Suppressor macrophage treated with lipopolysaccharide for 1 hour (primary cell): ENCODE measurements at places on chromosomes 5 and 9.
A peak's percentile ranks its signal among the peaks of the same experiment; 100 is the strongest.

DNA sequence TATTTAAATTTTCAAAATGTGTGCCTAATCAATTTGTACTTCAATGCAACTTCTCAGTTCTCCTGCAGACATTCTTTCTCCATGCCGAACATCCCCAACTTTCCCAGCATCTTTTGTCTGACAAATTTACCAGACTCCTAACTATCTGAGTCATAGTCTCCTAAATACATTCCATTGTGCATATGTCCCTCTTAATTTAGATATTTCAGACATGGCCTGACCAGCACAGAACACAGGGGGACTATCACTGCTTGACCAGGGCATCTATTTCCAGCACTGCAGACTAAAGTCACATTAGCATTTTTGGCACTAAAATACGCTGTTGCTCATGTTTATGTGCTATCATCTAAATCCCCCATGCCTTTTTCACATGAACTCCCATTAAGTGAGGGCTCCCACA is 71.9 kb downstream of the ITGA1 start:
- no peak for DNase-seq

DNA sequence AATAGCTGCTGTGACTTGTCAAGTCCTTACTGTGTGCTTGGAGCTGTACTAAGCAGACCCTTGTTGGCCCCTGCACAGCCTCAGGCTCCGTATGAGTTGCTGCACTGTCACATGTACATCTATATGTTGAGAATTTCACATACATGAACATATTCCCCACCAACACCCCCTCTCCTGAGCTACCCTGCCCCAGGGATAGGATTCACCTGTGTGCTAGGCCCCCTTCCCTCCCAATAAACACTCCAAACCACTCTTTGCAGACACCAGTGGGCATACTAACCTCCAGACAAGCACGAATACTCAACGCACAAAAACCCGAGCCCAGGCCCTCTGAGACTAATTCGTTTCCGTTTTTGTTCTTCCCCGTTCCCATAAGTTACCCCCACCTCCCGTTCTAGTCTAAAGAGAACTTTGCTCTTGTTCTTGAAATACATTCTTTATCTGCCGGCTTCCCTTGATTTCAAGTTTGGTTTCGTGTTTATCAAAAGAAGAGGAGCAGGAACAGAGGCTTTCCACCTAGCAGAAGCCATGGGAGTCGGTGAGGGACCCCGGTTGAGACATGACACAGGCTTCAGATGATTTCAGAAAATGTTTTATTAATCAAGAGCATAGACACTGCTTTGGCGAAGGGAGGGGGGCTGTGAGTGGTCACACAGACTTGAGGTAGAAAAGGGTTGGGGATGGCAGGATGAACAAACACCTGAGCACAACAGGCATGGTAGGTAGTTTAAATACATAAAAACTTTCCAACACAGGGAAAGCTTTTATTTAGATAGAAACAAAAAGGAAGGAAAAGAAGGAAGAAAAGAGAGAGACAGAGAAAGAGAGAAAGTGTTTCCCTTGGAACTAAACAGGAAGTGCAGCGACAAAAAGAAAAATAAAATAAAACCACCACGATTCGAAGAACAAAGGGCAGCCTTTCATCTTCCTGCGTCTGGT is 3.4 kb downstream of the HAND1 start:
- DNase-seq, result peak; percentile 30

DNA sequence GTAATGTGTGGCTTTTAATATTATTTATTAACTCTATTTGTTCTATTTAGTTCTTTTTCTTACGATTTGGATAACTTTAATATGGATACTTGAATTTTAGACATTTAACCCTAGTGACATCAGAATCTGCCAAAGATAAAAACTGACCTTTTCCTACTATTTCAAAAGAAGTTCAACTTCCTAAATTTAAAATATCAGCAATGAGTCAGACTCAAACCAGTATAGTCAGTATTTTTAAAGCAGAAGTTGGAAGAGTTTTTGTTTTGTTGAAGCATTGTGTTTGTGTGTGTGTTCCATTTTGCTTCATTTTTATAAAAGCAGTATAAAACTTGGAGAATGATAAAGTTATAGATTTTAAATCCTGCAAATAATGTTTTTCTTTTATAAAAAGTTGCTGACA is 251.8 kb upstream of the RASA1 start:
- peak; percentile 86 for DNase-seq

DNA sequence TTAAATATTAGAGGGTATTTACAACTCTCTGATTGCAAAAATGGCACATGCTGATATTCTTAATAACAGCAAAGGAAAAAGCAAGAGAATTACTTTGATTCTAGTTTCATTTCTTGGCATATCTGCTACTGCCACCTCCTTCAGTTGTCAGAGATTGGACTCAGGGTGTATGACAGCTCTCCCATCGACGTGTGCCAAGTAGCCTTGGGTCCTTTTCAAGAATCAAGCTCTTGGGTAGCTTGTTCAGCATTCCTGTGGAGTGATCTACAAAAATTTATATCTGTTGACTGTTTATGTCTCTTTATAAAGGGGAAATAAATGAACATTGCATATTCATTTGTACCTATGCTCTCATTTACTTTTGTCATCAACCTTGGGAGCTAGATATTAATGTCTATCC is 315.6 kb downstream of the PRR16 start:
- no peak for DNase-seq

GRCh38 chr9:134563397-134563796 is 78.2 kb upstream of the COL5A1 start:
- no peak for DNase-seq

- DNase-seq, result no peak
These were observed 20.8 kb downstream of the ZNF366 start for GRCh38 chr5:72486371-72486770.

DNA sequence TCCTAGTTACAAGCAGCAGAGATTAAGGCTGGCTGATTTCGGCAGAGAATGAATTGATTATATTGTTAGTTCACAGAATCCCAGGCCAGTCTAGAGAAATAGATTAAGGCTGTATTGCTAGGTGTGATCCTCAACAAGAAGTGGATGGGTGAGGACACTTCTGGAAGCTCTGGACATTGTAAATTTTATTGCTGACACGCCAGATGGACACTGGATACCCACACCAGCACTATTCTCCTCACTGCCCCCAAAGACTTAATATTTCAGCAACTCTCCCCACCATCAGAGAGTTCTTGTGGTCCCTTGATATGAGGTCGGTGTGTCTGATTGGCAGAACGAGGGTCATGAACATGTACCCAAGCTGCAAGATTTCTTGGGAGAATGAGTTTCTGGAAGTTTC is 171.6 kb upstream of the EGFLAM start:
- DNase-seq, result no peak

DNA sequence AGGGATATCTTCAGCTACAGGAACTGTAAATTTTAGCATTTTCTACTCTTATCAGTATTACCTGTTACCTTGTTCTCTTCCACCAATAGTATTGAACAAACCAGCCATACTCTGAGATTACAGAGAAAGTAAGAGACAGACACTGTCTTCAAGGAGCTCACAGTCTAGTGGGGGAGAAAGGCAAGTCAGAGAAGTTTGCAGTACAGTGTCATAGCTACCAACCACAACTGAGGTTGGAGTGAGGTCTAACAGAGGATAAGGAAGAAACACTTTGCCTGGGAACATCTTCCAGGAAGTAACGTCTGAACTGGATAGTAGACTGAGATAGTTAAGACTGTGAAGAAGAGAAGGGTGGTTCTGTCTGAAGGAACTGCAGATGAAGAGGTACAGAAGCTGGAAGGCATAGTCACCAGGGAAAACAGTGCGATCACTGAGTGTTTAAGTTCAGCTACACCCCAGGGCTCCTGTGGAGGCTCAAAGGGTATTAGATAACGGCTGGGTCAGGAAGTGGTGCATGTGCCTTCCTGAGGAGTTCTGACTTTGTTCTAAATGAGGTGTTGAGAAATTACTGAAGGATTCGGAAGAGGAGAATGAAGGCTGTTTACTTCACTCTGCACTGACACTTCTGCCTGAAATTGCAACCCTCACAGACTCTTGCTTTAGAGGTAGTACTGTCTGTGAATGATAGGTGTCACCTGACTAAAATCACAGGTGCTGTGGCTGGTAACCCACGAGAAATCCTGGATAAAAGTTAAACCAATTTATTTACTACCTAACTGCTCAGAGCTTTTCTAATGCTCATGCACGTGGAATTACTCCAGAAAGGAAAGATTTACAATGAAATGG is 841.6 kb downstream of the MAT2B start:
- no peak for DNase-seq

DNA sequence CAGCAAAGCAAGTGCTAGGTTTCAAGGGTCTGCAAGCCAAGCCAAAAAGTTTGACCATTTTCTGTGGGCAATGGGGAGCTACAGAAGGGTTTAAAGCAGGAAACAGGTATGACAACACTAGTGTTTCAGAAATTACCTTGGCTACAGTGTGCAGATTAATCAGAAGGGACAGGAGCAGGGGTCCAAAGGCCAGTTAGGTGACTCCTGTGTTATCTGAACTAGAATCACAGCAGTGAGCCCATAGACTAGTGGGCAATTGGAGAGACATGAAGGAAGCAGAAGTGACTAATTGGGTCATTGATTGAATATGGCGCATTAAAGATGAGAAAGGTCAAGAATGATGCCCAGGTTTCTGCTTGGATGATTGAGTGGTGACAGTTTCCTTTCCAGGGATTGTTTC is 41.4 kb upstream of the TGFBR1 start:
- DNase-seq, result no peak

DNA sequence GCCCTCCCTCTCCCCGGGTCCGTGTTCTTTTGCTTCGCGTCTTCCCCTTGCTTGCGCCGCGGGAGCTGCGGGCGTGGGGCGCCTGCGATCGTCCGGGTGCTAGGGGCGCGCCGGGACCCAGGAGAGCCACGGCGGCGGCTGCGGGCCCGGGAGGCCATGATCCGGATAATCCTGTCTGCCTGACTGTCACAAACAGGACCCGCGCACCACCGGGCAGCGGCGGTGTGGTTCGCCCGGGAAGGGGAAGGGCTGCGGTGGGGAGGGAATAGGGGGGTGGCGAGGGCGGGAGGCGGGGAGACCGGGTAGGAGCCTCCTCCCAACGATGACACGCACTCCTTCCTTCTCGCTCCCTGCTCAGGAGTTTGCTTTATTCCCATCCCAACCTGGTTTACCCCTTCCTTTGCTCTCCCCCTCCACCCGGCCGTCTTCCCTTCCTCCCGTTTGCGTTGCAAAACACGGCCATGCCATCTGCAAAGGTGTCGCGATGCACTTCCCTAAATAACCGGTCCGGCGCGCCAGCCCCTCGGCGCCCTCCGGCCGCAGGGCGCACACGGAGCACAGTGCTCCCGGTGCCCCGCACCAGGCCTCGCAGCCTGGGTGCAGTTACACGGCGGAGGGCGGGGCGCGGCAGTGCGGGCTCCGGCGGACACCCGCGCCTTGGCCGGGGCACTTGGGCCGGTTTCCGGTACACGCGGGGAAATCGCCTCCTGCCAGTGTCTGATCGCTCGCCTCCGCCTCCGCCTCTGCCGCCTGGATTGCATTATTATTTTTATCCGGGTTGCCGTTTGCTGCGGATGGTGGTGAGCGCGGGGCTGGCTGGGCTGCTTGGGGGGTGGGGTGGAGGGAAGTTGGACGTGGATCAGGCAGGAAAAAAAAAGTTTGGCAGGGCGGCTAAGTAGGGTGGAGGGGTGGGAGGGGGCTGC is 1.5 kb downstream of the SMARCA2 start:
- DNase-seq, result peak; percentile 77

- DNase-seq, result peak; percentile 77
These were observed 48.7 kb upstream of the C5orf58 start for GRCh38 chr5:170183816-170184687.

GRCh38 chr9:7144265-7145046 is 386.7 kb downstream of the KDM4C start:
- DNase-seq, result no peak

GRCh38 chr9:128689293-128689774 is 312 bp downstream of the SET start:
- no peak for DNase-seq

- DNase-seq, result no peak
These were observed 907 bp downstream of the HMCN2 start for GRCh38 chr9:130266236-130267098.

- no peak for DNase-seq
These were observed 1.4 kb upstream of the EDF1 start for GRCh38 chr9:136867480-136867879.

DNA sequence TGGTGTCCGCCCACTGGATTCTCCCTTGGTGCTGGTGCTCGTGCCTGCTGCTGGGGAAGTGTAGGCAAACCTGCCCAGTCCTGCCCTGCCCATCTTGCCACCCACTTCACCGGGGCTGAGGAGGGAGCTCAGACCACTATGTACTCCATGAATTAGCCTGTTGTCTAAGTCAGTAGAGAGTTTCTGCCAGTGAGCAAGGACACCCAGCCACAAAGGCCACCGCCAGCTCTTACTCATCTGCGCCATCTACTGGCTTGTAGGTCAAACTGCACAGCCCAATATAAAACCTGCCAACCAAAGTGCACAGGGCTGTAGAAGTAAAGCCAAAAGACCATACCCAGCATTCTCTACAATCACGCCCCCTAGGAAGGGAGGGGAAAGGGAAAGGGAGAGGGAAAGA is 102.3 kb downstream of the GLIS3 start:
- DNase-seq, result peak; percentile 27

- no peak for DNase-seq
These were observed 6.9 kb upstream of the ZBTB5 start for GRCh38 chr9:37471942-37472684.

DNA sequence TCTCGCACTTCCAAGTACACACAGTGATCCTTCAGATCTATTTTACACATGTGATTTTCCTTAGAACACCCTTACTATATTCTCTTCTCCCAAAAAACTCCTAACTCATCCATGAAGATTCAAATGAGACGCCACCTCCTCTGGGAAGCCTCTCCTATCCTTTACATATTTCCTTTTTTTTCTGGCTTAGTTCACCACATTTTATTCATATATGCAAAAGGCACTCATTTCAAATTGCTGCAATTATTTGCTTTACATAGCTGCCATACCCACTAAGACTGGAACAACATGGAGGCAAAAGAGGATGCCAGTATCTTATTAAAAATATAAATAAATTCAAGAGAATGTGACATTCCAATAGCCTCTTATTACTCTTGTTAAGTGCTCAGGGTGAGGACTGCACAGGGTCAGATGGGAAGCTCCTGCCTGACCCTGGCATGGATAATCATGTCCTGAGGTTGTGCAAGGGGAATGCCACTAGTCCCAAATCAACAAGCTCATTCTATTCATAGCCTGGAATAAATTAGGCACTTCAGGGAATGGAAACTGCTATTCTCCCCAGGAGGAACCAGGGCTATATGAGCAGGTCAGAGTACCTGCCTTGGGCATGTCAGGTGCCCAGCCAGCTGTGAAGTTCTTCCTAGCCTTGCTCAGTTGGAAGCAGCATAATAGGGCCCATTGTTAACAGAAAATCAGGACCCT is 262.9 kb downstream of the FBXL17 start:
- no peak for DNase-seq

GRCh38 chr9:88536023-88536324 is 996 bp downstream of the NXNL2 start:
- DNase-seq, result no peak

GRCh38 chr9:15400281-15400941 is 22.3 kb upstream of the SNAPC3 start:
- no peak for DNase-seq

GRCh38 chr5:96408841-96409538 is 24.1 kb downstream of the PCSK1 start:
- DNase-seq, result no peak
